Gastroesophageal sphincter (tissue), 4 donors: ENCODE measurements at places on chromosomes 5 and 9.
A peak's percentile ranks its signal among the peaks of the same experiment; 100 is the strongest.

GRCh38 chr9:74663439-74663838 lies 166.3 kb downstream of the RORB start:
- H3K27me3 ChIP-seq = no peaks in the 10 kb centered on the region
- H3K27ac ChIP-seq = no peak overlapping the region
- no peaks in the 10 kb centered on the region for H3K4me1 ChIP-seq
- H3K36me3 ChIP-seq = no peaks in the 10 kb centered on the region

GRCh38 chr9:38004809-38005560 lies 64.0 kb downstream of the SHB start:
- peaks cover 5% of the 10 kb centered on the region for H3K4me1 ChIP-seq
- no peak for ATAC-seq
- no peaks in the 10 kb centered on the region for H3K36me3 ChIP-seq
- H3K27me3 ChIP-seq = no peaks in the 10 kb centered on the region

GRCh38 chr5:90305041-90305720 lies 104.4 kb downstream of the CETN3 start:
- no peak overlapping the region for H3K27ac ChIP-seq
- H3K4me1 ChIP-seq = no peaks in the 10 kb centered on the region
- ATAC-seq = no peak
- H3K36me3 ChIP-seq = no peaks in the 10 kb centered on the region
- no peaks in the 10 kb centered on the region for H3K27me3 ChIP-seq

GRCh38 chr9:99947395-99947794 lies 40.9 kb downstream of the STX17 start:
- H3K27me3 ChIP-seq = no peaks in the 10 kb centered on the region
- H3K4me1 ChIP-seq = peaks cover 8% of the 10 kb centered on the region
- no peak overlapping the region for H3K27ac ChIP-seq
- H3K36me3 ChIP-seq = peaks cover 21% of the 10 kb centered on the region
- H3K4me3 ChIP-seq = no peak overlapping the region

DNA sequence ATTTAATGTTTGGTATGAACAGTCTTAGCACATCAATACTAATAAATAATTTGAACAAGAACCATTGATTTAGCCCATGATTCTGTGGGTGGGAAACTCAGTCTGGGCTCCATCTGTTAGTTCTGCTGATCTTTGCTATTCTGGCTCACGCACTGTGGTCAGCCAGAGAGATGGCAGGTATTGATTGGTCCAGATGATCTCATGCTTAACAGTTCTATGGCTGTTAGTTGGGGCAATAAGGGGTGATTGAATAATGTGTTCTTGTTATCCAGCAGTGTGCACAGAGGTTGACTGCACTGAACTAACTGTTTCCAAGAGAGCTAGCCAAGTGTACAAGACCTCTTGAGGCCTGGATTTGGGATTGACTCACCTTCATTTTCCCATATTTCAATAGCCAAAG lies 824.3 kb downstream of the SEMA5A start:
- no peak for ATAC-seq
- no peak overlapping the region for H3K4me3 ChIP-seq
- H3K4me1 ChIP-seq = no peaks in the 10 kb centered on the region
- H3K27me3 ChIP-seq = no peaks in the 10 kb centered on the region
- H3K27ac ChIP-seq = no peak overlapping the region

- H3K27ac ChIP-seq = no peak overlapping the region
- peaks cover 19% of the 10 kb centered on the region for H3K27me3 ChIP-seq
- ATAC-seq = no peak
- peaks cover 6% of the 10 kb centered on the region for H3K4me1 ChIP-seq
- H3K36me3 ChIP-seq = no peaks in the 10 kb centered on the region
Observed at GRCh38 chr5:133917785-133918184, 50.6 kb downstream of the C5orf15 start.

GRCh38 chr9:69193685-69194032 lies 19.6 kb downstream of the TJP2 start:
- no peak overlapping the region for H3K27ac ChIP-seq
- H3K36me3 ChIP-seq = no peaks in the 10 kb centered on the region
- H3K27me3 ChIP-seq = no peaks in the 10 kb centered on the region
- ATAC-seq = no peak
- H3K4me3 ChIP-seq = no peak overlapping the region

- H3K4me3 ChIP-seq = no peak overlapping the region
- no peak overlapping the region for H3K27ac ChIP-seq
- no peaks in the 10 kb centered on the region for H3K27me3 ChIP-seq
- no peak for ATAC-seq
- no peaks in the 10 kb centered on the region for H3K4me1 ChIP-seq
Observed at GRCh38 chr5:73994963-73995362, 369.0 kb downstream of the ARHGEF28 start.

GRCh38 chr9:124869986-124870560 lies 8.1 kb downstream of the ARPC5L start:
- no peaks in the 10 kb centered on the region for H3K36me3 ChIP-seq
- no peaks in the 10 kb centered on the region for H3K27me3 ChIP-seq
- H3K4me1 ChIP-seq = peaks cover 37% of the 10 kb centered on the region
- peak overlapping the region; percentile 97 for H3K27ac ChIP-seq

DNA sequence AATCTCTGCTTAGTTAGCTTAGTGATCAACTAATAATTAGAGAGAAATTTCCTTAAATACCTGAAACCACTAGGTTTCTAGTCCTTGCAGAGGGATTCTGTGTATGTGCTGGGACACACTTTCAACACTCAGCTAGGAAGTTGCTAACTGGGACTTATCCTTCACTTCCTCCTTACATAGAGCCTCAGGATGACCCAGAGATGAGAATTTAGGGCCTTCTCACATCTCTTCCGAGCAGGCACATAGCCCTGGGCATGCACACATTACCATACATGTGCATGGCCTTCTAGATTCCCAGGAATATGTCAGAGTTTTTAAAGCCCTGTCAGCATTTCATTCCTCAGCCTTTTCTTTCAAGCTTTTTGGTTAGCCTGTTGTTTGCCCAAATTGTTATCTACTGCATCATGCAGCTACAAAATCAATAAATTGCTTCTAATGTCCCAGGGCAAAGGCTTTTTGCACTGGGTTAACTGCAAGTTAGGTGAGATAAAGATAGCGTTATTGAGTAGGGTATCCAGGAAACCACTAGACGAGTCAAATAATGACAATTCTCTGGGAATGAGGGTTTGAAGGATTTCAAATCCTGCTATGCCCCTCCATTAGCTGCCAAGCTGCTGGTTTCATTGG lies 22.0 kb upstream of the CDK20 start:
- no peak overlapping the region for H3K4me3 ChIP-seq
- ATAC-seq = no peak
- H3K36me3 ChIP-seq = no peaks in the 10 kb centered on the region
- peaks cover 13% of the 10 kb centered on the region for H3K27me3 ChIP-seq
- H3K4me1 ChIP-seq = no peaks in the 10 kb centered on the region

GRCh38 chr5:140398379-140398811 lies 3.2 kb upstream of the ANKHD1 start:
- H3K27me3 ChIP-seq = no peaks in the 10 kb centered on the region
- H3K27ac ChIP-seq = no peak overlapping the region
- H3K36me3 ChIP-seq = peaks cover under 1% of the 10 kb centered on the region
- no peak for ATAC-seq
- H3K4me1 ChIP-seq = peaks cover 20% of the 10 kb centered on the region

DNA sequence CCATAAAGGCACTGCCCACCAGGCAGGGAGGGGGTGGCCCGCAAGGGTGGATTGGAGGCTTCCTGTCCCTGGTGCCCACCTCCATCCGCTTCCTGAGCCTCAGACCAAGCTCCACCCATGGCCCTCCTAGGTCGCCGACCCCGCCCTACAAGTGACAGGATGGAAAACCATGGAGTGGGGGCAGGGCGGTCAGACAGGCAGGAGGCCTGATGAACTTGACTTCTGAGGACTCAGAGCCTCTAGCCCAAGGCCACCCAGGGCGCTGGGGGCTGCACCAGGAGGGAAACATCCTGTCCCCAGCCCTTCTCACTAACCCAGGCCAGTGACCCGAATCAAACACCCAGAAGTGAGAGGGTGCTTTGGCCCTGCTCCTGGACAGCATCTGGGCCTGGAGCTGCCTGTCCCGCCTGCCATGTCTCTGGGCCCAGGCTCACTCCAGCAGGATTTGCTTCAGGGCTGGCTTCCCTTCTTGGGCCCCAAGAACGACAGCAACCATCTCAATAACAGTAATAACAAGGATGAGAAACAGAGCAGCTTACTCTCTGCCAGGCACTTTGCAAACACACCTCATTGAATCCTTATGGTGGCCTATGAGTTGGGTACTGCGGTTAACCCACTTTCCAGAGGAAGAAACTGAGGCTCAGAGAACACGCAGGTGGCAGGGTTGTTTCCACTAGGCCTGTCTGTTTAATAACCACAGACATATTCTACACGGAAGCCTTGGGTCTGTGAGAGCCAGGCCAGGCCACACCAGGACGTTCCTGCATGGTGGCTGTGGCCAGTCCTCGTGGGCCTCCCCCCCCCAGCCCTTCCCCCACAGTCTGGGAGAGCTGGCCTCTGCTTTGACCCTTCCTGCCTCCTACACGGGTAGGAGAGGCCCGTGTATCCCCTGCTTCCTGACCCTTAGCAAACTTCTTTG lies 4.4 kb upstream of the ST6GALNAC6 start:
- H3K27ac ChIP-seq = no peak overlapping the region
- H3K36me3 ChIP-seq = no peaks in the 10 kb centered on the region
- peaks cover 64% of the 10 kb centered on the region for H3K4me1 ChIP-seq
- H3K4me3 ChIP-seq = no peak overlapping the region
- no peaks in the 10 kb centered on the region for H3K27me3 ChIP-seq

DNA sequence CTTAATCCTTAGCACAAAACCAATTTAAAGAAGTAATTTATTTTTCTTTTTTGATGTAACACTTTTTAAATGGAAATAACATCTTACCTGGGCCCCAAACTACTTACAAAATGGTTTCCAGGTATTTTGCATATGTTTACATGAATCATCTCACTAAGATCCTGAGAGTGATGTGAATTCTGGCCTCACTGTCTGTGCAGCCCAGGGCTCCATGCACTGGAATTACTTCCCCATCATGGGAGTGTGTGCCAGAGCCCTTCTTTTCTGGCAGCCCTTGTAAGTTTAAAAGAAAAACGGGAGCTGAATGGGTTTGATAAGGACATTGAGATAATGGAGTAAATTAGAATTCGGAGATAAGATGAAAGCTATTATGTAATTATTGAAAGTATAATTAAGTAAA lies 12.2 kb upstream of the F2R start:
- H3K36me3 ChIP-seq = no peaks in the 10 kb centered on the region
- no peaks in the 10 kb centered on the region for H3K4me1 ChIP-seq
- H3K4me3 ChIP-seq = no peak overlapping the region
- no peaks in the 10 kb centered on the region for H3K27me3 ChIP-seq

GRCh38 chr5:4662756-4663155 lies 477.4 kb upstream of the ADAMTS16 start:
- H3K4me1 ChIP-seq = no peaks in the 10 kb centered on the region
- no peak for ATAC-seq
- no peak overlapping the region for H3K27ac ChIP-seq
- no peaks in the 10 kb centered on the region for H3K36me3 ChIP-seq
- no peak overlapping the region for H3K4me3 ChIP-seq

- peaks cover 3% of the 10 kb centered on the region for H3K36me3 ChIP-seq
- no peaks in the 10 kb centered on the region for H3K4me1 ChIP-seq
- H3K27ac ChIP-seq = no peak overlapping the region
Observed at GRCh38 chr5:112763165-112763564, 25.5 kb downstream of the APC start.

GRCh38 chr5:169893571-169893970 lies 86.7 kb downstream of the INSYN2B start:
- H3K27me3 ChIP-seq = no peaks in the 10 kb centered on the region
- H3K4me3 ChIP-seq = no peak overlapping the region
- no peak for ATAC-seq
- no peaks in the 10 kb centered on the region for H3K4me1 ChIP-seq
- H3K36me3 ChIP-seq = no peaks in the 10 kb centered on the region
- no peak overlapping the region for H3K27ac ChIP-seq

GRCh38 chr9:97570899-97571298 lies 62.3 kb downstream of the TSTD2 start:
- H3K4me3 ChIP-seq = no peak overlapping the region
- peak overlapping the region; percentile 66 for H3K27ac ChIP-seq
- ATAC-seq = no peak
- no peaks in the 10 kb centered on the region for H3K27me3 ChIP-seq
- peaks cover 4% of the 10 kb centered on the region for H3K4me1 ChIP-seq

- no peak overlapping the region for H3K4me3 ChIP-seq
- ATAC-seq = no peak
- no peak overlapping the region for H3K27ac ChIP-seq
- H3K36me3 ChIP-seq = no peaks in the 10 kb centered on the region
Observed at GRCh38 chr9:127207734-127208410, 56.7 kb upstream of the GARNL3 start.

GRCh38 chr5:87650284-87650683 lies 237.6 kb upstream of the CCNH start:
- H3K27ac ChIP-seq = no peak overlapping the region
- no peaks in the 10 kb centered on the region for H3K27me3 ChIP-seq
- H3K4me3 ChIP-seq = no peak overlapping the region
- no peaks in the 10 kb centered on the region for H3K36me3 ChIP-seq

DNA sequence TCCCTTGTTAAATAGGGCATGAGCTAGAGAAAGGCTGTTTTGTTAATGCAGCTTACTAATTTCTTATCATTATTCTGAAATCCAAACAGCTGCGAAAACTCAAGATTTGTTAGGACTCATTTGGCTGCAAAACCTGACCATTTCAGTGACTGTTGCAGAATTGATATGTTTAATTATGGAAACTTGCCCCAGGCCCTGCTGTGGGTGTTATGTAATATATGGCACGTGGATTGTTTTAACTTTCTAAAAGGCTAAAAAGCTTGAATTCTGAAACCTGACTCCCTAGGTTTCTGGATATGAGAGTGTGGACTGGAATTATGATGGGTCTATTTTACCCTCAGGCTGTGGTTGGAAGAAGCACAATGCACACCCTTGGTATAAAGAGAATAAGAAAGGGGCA lies 4.4 kb downstream of the IL9 start:
- no peak overlapping the region for H3K4me3 ChIP-seq
- no peak for ATAC-seq
- no peaks in the 10 kb centered on the region for H3K27me3 ChIP-seq
- H3K36me3 ChIP-seq = no peaks in the 10 kb centered on the region
- no peaks in the 10 kb centered on the region for H3K4me1 ChIP-seq

GRCh38 chr5:38783011-38783561 lies 62.7 kb upstream of the OSMR start:
- no peaks in the 10 kb centered on the region for H3K27me3 ChIP-seq
- no peak overlapping the region for H3K4me3 ChIP-seq
- peak overlapping the region; percentile 73 for H3K27ac ChIP-seq
- H3K36me3 ChIP-seq = no peaks in the 10 kb centered on the region
- ATAC-seq = peak; percentile 96

DNA sequence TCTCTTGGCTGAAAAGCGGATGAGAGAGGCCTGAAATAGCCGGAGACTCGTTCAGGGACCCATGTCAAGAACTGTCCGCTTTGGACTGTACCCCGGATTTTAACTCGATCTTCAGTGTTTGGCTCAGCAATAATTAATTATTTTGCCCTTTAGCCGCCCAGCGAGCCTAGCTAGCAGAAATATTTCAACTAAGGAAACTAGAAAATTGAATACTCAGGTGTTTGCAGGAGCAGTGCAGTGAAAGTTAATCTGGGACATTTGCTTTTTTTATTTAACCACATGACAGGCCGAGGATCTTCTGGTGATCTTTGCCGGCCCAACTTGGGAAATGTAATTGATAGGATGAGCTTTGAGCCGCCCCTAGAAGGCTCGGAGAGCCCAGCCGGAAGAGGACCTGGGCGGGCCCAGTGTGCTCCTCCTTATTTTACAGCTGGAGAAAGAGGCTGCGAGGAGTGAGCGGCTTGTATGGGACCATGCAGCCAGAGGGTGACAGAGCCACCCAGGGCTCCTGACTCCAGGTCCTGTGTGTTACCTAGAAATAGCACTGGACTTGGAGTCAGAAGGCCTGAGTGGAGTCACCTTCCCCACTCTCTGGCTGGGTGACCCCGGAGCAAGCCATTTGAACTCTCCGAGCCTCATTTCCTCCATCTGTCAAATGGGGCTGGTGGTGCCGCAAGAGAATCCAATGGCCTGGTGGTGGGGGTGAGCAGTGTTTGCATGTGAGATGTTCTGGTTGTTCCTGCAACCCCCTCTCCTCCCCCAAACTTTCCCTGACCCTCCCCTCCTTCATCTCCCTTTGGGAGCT lies 2.4 kb downstream of the PPARGC1B start:
- no peaks in the 10 kb centered on the region for H3K27me3 ChIP-seq
- peak overlapping the region; percentile 67 for H3K4me3 ChIP-seq
- ATAC-seq = peak; percentile 46
